ENCODE measurements at places on chromosomes 3 and 15.
A peak's percentile ranks its signal among the peaks of the same experiment; 100 is the strongest.

DNA sequence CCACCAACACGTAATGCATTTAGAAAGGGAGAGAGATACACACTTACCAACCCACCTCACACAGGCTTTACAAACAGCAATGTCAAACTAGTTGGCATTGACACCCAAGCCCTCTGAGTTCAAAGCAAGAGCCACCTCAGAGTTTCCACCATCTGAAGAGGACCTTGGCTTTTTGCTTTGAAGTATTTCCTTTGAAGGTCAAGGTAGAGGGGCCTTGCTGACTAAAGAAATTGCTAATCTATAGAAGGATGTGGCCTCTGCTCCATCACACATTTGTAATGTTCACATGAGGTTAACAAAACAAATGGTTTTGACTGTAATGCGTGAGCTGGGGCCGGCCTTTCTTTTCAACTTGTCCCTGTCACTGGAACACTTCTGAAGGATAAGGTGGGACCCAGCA, 117.7 kb downstream of the POLR2M start:
- DNase-seq, result no peak

- no peak for DNase-seq
These were observed 15.8 kb upstream of the SEMA3F start for GRCh38 chr3:50139308-50139707.

GRCh38 chr3:12158387-12159226, at the start of gene TIMP4:
TSS of gene TIMP4 (minus strand) at chr3:12158912. CDS start at chr3:12158840, 72 bp downstream.
- DNase-seq, result peak; percentile 38

- DNase-seq, result no peak
These were observed 69.6 kb downstream of the SENP2 start for GRCh38 chr3:185655426-185656320.

- no peak for DNase-seq
These were observed 701 bp downstream of the SGO1 start for GRCh38 chr3:20185331-20185678.

- DNase-seq, result peak; percentile 45
These were observed 19.5 kb upstream of the NANOGP8 start for GRCh38 chr15:35104526-35105147.

DNA sequence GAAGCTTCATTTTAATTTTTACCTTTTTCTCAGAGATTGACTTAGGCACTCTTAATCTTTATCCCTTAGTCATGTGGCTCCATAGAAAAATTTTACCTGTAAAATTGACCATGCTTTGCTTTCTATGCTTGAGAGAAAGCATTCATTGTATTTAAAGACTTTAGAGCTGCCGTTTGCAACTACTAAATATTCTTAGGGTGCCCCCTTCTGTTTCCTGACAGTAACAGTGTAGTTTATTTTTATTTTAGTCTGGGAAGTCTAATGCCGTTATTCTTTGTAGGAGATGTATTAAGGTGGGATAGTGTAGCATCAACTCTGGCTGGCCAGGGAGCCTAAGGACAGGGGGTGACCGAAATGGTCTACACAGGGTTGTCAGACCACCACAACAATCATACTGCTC, 84.5 kb upstream of the SYNPR start:
- peak; percentile 74 for DNase-seq

DNA sequence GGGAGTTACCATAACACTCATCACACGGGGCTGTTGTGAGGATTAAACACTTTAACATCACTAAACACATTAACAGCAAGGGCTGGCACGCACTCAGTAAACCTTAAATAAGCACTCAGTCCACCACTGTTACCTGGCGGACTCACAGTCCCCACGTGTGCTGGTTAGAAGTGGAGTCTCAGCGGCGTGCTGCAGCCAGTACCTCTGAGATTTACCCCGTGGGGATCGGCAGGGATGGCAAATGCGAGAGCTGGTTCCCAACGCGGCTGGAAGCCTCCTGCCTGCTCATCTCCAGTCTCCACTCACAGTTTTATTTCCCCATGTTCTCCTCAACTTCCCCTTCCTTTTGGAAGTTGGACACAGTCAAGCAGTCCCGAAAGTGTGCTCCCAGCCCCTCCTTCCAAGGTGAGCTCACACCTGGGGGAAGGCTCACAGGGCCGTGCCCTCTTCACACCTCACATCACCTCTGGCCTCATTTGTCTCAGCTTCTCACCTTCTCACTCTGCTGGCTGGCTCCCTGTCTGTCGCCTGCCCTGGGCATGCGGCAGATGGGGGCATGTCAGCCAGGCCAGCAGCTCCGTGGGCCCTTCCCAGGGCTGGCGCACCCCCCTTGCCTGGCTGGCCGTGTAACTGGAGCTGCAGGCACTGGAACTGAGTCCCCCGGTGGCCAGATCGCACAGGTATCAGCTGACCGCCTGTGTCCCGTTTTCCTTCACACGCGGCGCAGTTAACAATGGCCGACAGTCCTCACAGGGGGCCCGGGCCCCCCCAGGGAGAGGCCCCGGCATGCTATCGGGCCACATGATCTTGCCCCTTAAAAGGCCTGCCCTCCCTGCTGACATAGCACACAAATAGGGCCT, 87.1 kb downstream of the WNT7A start:
- DNase-seq, result peak; percentile 22

DNA sequence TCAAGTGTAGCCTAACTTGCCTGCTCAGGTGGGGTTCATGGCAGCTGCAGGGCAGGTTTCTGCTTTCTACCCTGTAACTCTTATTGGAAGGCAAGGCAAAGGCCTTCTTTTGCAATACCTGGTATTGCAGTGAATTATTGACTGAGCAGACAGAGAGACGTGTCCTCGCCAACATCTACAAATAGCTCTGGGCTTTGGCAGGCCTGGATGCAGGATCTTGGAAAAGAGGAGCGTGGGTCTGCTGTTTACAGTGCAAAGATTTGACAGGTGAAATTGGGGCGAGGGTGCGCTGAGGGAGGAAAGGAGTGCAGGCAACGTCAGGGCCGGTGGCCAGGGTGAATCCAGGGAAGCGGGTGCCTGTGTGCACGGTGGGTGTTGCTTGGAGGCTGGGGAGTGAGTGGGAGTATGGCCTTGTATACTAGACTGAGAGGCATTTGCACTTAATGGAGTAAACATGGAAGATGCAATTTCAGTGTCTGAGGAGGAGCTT, 44.5 kb downstream of the ST6GAL1 start:
- no peak for DNase-seq

- DNase-seq, result no peak
These were observed 260.8 kb downstream of the CGGBP1 start for GRCh38 chr3:87797872-87798566.

DNA sequence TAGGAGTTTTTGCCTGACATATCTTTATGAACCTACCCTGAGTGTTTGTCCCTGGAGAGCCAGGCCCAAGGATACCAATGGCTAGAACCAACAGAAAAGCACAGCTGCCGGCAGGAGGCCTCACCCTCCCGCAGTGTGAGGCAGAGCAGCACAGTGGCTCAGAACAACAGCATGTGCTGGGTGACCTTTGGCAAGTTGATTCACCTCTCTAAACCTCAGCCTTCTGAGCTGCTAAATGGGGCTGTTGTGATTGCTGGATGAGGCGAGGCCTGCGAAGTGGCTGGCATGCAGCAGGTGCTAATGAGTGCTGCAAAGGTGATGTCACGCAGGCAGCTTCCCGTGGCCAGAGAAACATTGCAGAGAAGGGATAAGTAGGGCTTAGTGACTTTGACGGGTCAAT, 23.3 kb downstream of the IDH2 start:
- DNase-seq, result no peak

GRCh38 chr15:29822684-29823459, 604 bp upstream of the TJP1 start:
- DNase-seq, result peak; percentile 69

DNA sequence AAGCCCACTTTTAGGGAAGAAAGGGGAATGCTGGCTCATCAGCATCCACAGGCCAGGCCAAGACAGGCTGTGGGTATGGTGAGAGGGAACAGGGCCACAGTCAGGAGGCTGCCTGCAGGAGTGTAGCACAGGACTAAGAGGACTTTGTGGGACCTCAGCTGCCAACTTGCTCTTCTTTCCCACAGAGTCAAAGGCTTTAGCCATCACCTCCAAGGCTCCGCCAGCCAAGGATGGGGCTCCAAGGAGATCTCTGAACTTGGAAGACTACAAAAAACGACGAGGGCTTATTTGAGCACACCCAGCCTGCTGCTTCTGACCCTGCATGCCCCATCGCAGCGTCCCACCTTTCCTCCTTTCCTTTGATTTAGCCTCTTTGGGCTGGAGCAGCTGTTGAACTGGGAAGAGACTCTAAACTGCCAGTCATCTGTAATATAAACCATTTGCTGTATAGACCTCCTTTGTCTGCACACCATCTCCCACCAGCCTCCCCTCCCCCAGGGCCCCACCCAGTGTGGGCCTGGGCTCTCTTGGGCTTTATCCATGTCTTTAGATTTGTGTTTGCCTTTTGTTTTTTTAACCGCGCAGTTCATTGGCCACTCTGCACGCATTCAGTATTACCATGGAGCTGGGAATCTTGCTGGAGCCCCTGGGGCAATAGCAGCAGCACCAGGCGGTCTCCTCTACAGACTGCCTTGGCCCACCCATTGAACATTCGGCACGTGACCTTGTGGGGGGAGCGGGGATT, 13.1 kb upstream of the ITPKA start:
- DNase-seq, result no peak

DNA sequence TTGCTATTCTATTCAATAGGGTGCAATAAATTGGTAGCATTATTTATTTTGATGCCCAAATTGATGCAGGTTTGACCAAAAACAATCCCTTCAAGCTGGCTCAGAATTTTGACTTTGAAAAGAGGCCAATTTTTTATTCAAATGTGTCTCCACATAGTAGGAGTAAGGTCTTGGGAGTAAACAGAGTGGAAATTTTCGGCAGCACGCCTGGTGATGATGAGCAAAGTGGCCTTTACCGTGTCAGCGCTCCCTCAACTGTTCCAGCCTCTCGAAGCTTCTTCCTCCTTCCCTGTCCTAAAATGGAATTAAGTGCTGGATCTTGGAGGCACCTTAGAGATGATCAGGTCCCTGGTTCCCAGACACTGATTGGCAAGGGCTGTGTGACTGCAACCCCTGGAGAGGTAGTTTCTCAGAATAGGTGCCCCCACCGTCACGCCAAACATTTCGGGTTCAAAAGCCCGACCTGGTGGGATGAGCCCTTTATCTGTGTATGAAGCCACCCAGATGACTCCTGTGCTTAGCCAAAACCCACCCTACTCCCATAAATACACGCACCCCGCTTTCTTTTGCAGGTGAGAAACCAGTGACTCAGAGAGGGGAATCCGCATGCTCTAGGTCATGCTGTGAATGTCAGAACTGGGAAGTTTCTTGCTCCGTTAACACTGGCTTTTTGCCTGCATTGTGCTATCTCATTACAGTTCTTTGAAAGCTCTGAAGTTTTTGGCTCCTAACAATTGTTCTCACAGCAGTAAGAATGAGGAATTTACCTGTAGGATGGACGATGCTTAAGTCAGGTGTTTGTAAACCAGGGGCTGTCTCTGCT, 89.1 kb downstream of the CRYGS start:
- no peak for DNase-seq

DNA sequence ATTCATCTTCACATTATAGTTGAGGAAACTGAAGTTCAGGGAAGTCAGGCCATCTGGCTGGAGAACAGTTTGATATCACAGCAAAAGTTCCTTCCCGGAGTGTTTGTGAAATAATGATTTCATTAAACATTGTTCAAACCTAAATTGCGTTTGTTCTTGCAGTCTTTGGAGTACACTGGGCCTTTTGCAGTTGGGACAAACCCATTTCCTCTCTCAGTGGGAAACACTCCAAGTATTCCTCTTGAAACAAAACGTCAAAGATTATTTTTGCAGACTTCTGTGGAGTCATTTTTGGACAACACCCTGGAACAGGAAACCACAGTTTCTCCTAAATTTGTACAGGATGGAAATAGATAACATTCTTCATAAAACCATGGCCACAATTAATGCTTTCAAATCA, 287.5 kb downstream of the PTPRG start:
- no peak for DNase-seq

GRCh38 chr3:52205727-52206372, 7.9 kb downstream of the ALAS1 start:
- DNase-seq, result no peak

- peak; percentile 36 for DNase-seq
These were observed 20.1 kb upstream of the GOLGA6L2 start for GRCh38 chr15:23467110-23467600.

- DNase-seq, result no peak
These were observed 12.5 kb upstream of the SKIL start for GRCh38 chr3:170344971-170345370.

GRCh38 chr3:130915567-130916292, 21.8 kb downstream of the ATP2C1 start:
- DNase-seq, result no peak

DNA sequence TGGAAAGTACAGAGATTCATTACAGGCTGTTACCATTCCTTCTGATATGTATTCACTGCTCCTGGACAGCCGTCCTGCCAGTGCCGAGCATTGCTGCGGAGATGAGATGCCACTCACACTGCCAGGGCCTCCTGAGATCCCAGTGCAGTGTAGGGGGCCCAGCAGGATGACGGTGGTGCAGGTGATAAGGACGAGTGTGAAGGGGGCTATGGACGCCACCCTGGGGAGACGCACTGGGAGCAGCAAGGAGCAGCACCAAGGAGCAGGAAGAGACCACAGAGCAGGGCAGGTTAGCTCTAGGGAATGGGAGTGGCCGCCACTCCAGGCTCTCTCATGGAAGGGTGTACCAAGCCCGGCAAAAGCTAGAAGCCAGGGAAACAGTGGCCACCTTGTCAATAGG, 4.0 kb upstream of the KLF15 start:
- DNase-seq, result no peak

DNA sequence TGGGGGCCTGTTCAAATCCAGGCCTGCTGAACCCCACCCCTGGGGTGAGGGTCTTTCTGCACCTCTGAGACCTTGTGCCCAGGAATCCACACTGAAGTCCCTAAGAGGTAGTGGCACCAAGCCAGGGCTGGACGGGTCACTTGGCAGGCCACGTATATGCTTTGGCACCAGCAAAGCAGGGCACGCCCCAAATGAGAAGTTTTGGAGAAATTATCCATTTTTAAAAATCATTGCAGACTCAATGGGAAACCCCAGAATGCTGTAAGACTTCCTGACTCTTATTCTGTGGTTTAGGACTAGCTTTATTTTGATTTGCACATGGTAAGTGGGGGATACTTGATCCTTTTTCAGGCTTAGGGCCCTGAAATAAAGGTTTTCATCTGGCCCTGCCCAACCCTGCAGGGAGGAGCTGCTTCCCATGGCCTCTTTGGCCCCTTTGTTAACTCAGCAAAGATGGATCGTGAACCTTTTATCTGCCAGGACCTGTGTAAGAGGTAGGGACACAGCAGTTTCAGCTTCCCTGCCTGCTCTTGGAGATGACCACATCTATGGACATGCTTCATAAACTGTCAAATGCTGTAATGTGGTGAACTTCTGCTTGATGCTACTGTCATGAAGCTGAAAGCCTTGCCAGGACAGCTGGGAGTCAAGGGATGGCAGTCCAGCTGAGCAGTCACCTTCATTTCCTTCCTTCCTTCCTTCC, 88.0 kb downstream of the HMG20A start:
- no peak for DNase-seq
